ENCODE measurements at places on chromosomes 1 and 21.

DNA sequence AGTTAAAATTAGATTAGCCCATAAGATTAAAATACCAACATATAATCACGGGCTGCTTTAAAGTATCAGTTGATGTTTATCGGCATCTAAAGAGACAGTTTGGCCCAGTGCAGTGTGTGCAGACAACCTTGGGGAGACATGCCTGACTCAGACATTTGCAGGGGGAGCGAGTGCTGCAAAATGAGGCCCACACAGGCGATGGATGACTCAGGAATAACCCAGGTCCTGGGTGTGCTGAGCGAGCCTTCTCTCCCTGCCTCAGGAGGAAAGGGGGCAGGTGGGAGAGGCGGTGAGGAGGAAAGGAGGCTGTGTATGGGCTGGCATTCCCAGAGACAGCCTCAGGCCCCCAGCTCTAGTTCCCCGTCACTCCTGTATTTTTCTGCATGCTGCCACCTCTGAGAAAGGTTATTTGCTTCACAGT lies 9.0 kb downstream of the SLC9A1 start:
- DNase-seq: no peak

- DNase-seq: no peak
Observed at GRCh38 chr1:37793773-37794371, at the start of gene MANEAL. TSS of gene MANEAL (plus strand) at chr1:37793847. CDS start at chr1:37794183, 336 bp downstream.

DNA sequence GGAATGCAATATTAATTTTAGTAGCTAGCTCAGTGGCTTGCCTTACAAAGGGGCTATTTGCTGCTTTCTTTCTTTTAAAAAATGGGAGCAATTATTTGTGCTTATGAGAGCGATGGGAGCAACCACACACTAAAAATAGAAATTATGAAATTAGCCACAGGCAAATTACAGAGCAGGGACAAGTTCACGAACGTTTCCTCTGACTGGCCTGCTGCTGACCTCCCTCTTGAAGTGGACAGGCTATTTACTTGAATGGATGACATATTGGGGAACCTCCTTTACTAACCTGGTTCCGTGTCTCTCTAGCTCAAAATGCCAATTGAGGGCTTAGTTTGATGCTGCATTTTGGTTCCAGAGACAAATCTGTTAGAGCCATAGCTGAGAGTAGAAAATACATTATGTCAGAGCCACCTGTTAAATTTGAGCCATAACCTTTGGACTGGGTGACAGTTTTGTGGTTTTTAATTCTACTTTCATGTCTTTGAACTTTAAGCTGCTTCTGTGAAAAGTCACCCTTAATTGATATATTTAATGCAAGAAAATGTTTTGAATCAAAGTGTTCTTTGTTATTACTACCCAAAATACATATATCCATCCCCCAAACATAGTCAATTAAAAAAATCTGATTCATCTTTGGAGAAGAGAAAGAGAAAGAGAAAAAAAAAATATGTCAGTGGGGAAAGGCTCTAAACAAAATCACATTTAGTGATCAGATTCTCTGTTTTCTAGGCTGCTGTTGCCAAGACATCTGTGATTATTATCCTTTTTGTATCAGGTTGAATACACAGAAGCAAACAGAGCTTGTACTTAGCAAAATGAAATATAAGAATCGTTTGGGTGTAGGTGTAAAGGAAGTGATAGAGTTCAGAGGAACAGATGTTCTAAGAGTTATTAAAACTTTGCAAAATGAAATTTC lies 351.9 kb downstream of the ADGRL2 start:
- no peak for DNase-seq

DNA sequence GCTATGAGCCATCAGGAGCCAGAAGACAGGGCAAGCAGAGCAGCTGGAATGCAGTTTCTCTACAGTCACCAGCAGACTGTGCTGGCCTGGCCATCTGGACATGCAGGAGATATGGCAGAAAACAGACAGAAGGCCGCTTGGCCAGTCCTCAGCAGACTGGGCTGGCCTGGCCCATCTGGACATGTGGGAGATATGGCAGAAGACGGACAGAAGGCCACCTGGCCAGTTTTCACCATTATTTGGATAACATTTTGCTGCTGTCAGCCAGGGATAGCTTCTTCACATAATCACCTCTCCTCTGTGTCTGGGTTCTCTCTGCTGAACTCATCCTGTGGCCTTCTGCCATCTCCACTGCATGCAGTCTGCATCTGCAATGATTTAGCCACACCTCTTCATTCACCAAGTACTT lies 25.0 kb upstream of the CACYBP start:
- DNase-seq: no peak

GRCh38 chr1:240309769-240310168 lies 218.1 kb downstream of the FMN2 start:
- DNase-seq: no peak

DNA sequence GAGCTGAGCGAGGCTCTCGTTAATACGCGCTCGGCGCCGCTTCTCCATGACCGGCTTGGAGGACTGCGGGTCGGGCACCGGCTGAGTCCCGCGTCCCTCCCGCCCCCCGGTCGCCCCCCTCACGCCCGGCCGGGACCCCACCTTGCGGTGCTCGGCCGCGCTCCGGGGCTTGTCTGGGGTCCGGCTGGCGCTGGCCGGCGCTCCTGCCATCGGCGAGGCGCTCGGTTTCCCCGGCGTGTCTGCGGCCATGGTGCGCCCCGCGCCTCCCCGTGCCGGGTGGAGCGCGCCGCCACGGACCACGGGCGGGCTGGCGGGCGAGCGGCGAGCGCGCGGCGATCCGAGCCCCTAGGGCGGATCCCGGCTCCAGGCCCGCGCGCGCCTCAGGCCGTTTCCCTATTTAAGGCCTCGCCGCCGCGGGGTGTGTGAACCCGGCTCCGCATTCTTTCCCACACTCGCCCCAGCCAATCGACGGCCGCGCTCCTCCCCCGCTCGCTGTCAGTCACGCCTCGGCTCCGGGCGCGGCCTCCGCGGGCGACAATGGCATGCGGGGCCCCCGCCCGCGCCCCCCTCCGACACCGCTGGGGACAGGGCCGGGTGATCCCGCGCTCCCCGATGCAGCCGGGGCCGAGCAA lies at the start of gene HES4:
HES4 (minus strand) TSS at position 373 of the 632 bp plus-strand sequence; CDS start at position 249, 124 bp downstream.
- DNase-seq: peak; percentile 70

DNA sequence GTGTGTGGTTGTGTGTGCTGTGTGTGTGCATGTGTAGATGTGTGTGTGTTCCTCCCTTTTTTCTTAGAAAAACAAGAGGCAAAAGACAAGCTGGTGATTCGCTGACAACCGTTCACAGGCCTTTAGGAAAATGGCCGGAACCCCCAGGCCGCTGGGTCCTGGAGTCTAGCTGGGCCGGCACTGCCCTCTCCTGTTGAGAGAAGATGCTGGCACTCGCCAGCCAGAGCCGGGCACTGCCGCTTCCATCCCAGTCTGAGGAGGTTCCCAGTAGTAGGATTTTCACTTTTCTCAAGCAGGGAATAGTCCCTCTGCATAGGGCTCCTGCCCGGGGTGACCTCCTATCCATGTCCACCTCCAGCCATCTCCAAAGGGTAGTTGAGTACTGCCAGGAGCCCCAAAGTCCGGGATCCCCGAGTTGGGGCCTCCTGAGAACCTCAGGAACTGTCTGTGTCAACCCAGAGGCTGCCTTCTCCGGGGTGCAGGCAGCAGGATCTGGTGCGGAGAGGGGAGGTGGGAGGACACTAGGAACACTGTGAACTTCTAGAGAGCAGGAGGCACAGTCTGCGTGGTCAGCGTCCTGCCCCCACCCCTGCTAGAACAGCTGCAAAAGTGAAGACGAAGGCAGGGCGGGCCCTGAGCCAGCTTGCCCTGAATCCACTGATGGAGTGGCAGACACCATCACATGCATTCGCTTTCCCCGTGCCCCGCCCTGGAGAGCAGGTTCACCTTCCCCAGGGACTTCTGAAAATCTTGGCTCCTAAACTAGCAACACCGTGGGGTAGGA lies 44.1 kb upstream of the ARHGEF16 start:
- DNase-seq: no peak

- no peak for DNase-seq
Observed at GRCh38 chr1:230043081-230043480, 24.0 kb upstream of the GALNT2 start.

DNA sequence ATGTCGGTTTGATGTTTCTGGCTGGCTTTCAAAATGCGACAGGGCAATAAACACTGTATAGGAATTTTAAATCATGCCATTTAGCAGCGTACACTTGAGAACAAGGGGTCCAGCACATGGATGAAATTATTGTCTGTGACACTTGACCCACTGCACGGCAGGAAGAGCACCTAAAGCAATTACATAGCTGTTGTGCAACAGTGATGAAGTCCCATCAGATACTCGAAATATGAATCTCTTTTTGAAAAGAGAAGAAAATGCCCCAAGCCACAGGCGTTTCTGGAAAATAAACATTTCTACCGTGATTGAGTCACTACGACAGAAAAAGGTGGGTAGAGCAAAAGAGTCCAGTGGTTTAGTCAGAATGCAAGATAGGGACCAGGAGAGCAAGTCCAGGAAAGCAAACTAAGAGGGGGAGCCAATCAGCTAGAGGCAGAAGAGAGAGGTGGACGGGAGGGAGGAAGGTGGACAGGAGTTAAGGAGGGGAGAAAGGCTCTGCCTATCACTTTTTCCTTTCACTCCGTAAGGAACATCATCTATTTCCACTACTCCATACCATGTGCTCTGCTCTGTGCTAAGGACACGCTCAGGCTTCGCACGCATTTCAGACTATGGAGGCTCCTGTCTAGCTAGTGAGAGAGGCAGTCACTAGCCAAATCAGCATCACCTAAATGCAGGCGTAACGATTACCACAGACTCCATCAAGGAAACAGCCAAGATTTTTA lies 6.4 kb downstream of the DSCAM start:
- no peak for DNase-seq

DNA sequence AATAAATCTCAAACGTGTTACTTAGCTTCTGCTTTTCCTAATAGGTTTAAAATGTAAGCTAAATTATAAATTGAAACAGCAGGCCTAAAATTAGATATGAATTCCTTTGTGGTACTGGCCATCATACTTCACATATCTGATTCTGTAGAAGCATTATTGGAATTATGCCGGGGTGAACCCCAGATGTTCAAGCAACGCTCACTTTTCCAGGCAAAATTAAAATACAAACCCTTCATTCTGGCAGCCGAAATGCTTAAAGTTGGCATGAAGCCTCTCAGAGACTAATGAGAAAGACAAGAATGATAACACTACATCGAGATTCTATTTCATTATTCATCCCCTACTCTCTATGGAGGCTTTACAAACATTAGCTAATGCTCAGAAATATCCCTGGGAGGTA lies 1352.7 kb upstream of the ADGRL2 start:
- DNase-seq: no peak

DNA sequence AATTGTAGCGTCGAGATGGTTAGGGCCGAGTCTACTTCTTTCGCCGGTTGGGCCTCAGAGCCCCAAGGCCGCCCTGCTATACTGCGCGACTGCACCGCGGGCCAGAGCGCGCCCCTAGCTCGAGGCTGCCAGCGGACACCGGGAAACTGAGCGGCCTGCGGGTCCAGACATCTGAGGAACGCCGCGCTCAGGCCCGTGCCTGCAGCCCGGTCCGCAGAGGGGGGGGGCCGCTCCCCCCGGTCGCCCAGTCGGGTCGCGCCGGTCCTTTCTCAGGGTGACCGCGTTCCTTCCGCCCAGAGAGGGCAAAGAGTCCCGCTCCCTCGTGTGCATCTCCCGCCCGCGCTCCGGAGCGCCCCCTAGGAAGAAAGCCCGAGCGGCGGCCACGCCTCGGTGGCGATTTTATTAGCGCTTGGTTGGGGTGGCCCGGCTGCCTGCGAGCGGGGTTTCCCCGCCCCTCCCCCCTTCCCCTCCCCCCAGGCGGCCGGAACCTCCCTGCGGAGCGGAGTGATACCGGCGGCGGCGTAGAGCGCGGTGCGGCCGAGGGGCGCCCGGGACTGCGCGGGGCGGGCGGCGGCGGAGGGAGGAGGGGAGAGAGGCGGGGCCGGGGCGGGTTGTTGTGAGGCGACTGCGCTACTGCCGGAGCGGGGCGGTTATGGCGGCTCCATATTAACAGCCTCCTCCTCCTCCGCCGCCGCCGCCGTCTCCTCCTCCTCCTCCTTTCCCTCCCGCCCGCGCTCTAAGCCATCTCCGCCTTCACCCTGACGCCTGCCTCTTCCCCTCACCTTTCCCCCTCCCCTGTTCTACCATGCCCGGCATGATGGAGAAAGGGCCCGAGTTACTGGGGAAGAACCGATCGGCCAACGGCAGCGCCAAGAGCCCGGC lies at the start of gene RCOR3:
RCOR3 (plus strand) TSS at position 611 of the 882 bp plus-strand sequence; CDS start at position 806, 195 bp downstream.
- peak; percentile 91 for DNase-seq

DNA sequence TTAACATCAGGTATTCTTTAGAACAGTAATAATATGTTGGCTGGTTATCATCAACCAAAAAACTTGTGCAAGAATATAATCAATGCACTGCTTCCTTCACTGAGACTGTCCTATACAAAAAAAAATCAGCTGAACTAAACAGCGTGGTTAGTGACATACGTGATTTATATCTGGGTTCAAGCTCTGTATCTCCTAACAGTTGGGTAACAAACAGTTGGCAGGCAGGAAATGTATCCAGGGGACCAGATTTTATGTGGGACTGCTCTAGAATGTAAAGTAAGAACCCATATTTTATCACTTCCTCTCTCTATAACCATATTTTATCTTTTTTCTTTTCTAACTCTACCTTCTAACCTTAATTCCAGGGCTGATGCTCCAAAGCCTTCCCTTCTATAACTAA lies 8.0 kb downstream of the ACBD6 start:
- no peak for DNase-seq

DNA sequence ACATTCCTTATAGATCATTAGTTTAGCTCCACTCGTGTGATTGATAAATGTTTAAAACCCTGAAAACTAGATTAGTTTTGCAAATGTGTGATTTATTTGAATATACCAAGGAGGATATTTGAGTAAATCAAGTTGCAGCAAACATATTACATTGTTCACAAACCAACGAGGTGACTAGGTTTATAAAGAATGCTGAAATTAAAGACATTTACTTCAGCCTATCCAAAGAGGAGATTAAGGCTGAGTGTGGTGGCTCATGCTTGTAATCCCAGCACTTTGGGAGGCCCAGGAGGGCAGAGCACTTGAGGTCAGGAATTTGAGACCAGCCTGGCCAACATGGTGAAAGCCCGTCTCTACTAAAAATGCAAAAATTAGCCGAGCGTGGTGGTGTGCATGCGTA lies 34.1 kb downstream of the VTCN1 start:
- no peak for DNase-seq

GRCh38 chr1:75707191-75707590 lies 17.3 kb upstream of the ACADM start:
- no peak for DNase-seq

DNA sequence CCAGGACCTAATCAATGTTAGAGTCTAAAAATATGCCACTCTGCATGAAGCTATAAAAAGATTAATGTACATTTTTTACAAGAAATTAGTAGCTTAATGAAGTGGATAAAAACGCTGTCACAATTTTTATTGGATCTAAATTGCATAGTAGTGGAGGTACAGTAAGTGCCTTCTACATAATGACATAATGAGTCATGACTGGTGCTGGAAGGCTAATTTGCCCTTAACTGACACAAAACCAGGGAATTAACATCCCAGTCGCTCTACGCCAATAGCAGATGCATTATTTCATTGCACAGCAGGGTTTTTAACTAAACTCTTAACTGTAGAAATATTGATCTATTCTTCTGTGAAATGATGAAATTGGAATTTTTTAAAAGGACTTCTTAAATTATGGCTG lies 33.3 kb downstream of the RRAGC start:
- DNase-seq: no peak
